ENCODE measurements at places on chromosomes 1 and 21. TPM values are rescaled to one million over a fixed set of nuclear protein-coding genes. Genes with fewer than 3 reads are reported as not detected.

The ERICH3 gene
- polyA plus RNA-seq = not detected

- DNase-seq = no peak
Observed at GRCh38 chr1:159786465-159786864, 5.7 kb downstream of the DUSP23 start.

The NPHS2 gene
- not detected for polyA plus RNA-seq

DNA sequence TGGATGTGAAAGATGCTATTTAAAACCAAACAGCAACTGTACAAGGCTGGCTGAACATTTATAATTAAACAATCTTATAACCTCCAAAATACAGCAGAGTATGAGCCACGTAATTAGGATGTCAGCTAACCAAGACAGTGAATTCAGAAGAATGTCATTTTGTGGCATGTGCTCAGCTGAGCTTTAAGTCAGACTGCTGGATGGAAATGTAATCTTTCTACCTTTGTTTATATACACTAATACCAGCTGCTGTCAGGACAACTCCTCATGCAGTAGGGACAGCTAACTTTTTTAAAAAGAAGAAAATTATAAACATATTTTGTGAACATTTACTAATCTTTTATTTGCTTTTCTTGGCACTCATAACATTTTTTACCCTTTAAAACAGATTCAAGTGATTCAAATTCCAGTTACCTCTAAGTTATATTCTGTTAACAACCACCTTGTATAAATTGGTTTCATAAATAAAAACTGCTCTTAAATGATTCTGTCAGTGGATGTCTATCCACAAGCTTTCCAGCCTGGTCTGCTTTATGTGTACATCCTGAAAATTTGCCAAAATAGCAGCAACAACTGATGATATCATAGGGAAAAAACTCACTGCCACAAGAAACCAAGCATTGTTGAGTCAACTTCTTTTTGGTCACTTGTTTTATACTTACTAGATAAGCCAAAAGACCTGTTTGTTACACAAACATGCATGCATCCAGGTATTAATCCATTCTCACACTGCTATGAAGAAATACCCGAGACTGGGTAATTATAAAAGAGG is 36.1 kb downstream of the DPH5 start:
- peak; percentile 85 for DNase-seq

DNA sequence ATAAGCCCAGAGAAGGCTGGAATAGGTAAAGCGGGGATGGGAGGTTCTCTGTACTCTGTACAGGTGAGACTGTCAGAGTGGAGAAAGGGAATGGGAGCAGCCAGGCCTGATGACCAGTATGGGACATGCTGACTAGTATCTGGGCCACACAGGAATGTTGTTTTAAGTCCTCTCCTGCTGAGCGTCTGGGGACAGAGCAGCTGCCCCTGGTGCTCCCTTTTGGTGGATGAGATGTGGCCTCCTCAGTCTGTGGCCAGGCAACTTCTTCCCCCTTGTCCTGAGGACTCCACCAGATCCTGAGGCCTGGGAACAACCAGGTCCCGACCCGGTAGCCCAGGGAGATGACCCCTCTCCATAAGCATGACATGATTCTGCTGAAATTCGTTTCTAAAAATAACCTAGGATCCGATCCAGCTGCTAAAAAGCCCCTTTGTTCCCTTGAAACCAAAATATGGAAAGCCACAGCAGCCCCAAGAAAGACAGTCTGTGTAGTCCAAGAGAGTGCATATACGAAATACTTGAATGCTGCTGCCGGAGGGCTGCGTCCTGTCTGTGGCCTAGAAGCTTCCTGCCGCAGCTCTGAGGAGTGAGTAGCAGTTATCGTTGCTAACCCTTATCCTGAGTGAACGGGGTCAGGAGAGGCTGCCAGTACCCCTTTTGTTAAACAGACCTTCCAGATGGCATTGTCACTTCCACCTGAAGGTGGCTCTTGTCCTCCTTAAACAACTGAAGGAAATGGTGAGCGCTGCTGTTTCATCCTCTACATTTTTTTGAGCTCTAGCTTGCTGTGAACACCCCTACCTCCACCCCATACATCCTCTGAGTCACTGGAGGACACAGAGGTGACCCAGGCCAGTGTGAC is 47.1 kb downstream of the ATP2B4 start:
- no peak for DNase-seq

The WLS gene
- 113 TPM for polyA plus RNA-seq
